Fibroblast of gingiva (primary cell): ENCODE measurements at places on chromosomes 6 and 20.

GRCh38 chr6:117449549-117450439 lies 24.1 kb upstream of the ROS1 start:
- peak; percentile 65 for DNase-seq

DNA sequence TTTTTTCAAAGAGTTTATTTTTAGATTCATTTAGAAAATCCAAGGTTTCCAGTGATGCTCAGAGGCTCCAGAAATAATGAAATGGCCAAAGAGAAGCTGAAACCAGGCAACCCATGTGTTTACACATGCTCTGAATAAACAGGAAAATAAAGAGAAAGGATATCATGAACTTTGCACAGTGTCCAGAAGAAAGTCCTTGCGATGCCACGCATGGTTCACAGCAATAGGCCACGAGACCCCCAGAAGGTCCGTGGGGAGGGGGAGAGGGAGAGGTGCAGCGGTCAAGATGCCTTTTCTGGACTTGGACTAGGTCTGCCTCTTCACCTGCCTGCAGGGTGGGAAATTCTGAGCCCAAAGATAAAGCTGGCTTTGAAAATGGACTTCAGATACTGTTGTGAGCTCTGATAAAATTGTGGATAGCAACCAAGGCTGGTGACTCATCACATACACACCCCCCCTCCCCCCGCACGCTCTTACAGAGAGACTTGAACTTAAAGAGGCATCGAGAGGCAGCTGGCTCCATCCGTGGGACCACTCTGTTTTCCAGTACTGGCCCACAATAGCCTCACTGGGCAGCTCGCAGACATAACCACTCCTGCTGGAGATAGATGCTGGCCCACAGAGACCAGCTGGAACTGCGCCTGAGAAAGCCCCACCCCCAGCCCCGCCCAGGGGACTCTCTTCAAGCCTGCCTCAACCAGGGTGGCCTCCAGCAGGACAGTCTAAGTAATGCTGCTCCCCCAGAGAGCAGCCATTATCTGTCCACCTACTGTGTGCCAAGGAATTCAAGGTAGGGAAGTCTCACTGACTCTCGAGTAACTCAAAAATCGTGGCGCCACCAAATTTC lies 21.2 kb upstream of the NFATC2 start:
- peak; percentile 76 for DNase-seq

DNA sequence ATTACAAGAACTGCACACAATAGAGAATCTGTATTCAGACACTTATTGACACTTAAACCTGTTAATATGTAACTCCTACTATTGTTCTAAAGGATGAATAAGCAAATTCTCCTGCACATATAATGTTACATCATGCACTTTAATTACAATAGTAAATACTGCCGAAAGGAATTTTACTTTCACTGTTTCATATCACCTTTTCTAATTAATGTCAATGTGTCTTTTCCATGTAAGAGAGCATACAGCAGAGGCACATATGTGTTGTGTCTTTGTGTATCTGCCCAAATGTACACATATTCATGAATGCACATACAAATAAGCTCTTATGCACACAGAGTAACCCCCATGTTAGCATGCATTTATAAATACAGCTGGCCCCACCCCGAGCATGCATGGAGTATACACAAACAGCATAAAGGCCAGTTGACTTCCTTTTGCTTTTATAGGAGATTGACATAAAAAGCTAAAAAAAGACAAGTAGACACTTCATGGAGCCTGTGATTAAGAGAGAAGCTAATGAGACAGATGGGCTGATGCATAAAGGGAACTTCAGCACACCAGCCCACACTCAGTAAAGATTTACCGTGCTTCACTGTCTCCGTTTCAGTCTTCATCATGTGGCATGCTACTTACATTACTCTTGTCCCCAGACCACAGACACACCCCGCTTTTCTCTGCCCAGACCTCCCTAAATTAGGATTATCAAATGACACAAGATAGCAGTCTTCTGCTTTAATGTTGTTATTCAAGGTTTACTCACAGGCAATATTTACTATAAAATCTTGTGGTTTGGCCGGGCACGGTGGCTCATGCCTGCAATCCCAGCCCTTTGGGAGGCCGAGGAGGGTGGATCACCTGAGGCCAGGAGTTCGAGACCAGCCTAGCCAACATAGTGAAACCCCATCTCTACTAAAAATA lies 184.6 kb downstream of the ATXN1 start:
- DNase-seq = no peak

DNA sequence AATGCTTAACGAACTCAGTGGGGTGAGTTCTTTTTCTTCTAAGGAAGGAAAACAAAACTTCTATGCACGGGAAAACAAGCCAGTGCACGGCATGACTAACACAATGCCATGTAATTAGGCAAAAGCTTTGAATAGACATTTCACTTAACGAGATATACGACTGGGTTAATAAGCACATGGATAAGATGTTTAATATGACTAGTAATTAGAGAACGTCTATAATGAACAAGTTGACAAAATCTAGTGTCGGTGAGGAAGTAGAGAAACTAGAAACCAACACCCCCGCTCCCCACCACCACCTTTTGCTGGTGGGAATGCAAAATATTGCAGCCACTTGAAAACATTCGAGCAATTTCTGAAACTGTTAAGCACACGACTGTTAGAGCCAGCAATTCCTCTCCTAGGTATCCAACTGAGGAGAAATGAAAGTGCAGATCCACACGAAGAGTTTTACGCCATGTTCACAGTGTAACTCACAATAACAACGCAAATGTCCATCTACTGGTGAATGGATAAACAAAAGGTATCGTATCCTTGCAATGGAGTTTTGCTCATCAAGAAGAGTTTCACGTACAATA lies 644.9 kb upstream of the AGPAT4 start:
- DNase-seq = no peak

DNA sequence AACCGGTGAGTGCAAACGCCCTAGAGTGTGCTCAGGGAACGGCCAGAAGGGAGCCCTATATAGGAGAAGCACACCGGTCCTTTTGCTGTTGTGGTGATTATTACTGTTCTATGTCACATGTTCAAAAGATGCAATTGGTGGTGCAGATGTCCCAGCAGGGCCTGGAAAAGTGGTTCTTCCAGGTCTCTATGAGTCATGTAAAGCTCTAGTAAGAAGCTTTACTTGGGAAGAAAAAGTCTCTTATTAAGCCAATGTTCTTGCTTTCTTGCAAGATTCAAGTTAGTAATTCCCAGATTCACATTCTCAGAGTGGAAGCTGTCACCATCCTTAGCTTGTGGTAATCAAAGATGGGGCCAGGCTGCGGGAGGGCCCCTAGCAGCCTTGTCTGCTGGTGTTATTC lies 23.3 kb downstream of the EDN3 start:
- no peak for DNase-seq

DNA sequence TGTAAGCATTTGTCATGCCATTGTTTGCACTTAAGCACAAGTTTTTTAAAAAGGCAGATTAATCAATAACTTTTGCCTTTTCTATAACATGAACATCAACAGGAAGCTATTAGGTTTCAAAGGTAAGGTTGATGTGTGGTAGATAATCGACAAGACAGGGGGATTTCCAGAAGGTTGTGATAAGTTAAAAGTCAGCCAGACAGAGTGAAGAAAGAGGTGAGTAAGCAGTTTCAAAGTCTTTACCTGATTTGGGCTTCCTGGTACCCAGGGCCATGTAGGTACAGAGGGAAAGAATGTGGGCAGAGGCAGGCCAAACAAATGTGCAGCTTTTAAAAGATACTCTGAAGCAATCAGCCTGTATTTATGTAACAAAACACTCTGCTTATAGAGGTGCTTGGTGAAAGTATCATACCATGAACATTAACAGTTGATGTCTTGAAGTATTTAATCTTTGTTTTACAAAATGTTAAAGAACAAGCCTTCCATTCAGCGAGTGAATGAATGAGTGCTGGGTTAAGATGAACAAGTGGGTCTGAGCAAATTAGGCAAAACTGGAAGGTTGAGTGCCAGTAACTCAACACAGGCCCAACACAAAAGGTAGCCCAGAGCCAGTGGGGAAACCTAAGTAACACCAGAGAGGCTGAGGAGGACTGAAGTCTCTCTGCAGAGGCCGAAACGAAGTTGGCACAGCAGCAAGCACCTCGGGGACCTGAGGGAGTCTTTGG lies 60.2 kb downstream of the LRRC1 start:
- DNase-seq = no peak

GRCh38 chr20:14959506-14960475 lies 622.4 kb upstream of the FLRT3 start:
- no peak for DNase-seq

GRCh38 chr6:4941782-4942672 lies 61.8 kb downstream of the RPP40 start:
- peak; percentile 91 for DNase-seq

DNA sequence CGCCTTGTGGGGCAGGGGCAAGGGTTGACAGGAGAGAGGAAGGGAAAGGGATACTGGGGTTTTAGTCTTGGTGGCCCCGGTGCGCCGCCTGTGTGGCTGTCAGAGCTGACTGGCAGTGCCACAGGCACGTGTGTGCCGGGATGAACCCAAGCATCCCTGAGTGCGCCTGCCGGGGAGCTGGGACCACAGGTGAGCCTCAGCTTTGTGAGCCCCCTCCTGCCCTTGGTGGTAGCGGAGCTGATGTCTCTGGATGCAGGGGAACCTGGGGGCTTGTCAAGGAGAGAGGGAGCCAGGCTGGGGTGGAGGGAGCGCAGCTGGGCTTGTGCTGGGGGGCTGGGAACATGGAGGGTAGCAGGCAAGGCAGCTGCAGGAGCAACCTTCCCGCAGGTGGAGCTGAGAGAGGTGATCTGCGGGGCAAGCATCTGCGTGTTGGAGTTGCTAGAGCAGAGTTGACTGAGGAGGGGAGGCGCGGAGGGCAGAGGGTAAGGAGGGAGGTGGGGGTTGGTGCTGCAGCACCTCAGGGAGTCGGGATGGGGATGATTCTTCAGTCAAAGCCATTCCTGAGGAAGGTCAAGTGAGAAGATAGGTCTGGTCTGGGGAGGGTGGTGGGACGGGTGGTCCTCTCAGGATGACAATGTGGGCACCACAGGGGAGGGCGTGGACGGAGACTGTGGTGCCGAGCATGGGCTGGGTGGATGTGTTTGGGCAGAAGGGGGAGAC lies 28.1 kb downstream of the PYGB start:
- no peak for DNase-seq

DNA sequence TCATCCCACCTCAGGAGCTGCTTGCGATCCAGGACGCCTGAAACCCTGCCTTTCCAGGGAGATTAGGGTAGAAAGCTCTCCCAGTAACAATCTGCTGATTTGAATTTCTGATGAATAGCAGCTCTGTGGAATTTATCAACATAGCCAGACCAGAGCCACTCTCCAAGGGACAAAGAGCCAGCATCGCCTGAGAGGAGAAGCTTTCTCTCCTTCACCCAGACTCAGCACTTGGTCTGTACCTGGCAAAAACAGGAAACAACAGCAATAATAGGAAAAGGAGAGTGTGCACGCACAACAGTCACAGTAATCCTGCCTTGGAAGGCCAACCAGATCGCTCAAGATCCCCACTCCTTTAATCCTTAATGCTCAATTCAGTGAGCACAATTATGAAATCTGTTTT lies 22.3 kb upstream of the ROS1 start:
- DNase-seq = no peak

GRCh38 chr6:125537090-125537489 lies 212.3 kb upstream of the HEY2 start:
- DNase-seq = no peak

DNA sequence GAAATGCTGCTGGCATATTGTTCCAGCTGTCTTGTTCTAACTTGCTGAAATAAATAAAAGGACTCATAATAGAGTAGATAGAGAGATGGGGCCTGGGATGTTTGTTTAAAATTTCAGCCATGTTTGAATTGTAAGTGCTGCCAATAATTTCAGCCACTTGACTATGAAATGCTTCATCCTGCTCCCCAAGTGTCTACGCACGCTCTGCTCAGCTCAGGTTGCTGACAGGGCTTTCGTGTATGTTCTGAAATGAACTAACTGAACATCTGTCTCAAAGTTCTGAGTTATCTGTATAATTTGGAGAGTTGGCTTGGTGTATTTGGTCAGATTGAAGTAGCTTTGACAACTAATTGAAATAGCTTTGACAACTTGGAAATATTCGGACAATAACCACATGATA lies 387.8 kb downstream of the BMP2 start:
- DNase-seq = no peak

- DNase-seq = no peak
Observed at GRCh38 chr20:3797226-3797545, 1.1 kb downstream of the CDC25B start.

DNA sequence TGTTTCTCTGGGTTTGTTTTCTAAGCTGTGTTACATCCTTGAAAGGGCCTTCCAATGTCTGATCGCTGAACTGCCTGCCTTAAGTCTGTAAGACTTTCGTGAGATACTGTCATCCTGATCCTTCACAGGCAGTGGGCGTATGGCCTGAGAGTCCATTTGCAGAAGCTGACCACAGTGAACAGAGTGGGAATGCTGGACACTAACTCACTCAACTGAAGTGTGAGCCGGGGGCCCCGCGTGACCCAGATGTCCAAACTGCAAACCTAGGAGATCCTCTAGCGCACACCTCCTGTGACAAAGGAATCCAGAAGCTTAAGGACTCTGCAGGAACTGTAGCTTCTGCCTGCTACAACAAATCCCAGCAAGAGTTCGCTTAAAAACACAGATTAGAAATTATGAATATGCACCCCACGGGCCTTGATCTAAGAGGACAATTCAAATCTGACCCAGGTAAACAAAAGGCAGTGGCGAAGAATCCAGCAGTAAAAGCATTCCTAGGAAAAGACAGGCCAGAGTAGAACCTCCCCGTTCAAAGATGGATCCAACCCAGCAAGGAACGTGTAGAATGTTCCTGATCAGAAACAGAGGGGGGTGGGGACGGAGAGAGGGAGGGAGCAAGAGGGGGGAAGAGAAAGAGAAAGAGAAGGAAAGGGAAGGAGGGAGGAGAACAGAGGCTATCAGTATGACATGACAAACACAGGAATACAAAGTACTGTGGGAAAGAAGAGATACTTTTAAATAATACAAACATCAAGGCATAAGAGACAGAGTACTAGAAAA lies 135.0 kb upstream of the AFDN start:
- DNase-seq = no peak

GRCh38 chr6:43488667-43489276 lies 11.4 kb downstream of the TJAP1 start:
- DNase-seq = no peak

DNA sequence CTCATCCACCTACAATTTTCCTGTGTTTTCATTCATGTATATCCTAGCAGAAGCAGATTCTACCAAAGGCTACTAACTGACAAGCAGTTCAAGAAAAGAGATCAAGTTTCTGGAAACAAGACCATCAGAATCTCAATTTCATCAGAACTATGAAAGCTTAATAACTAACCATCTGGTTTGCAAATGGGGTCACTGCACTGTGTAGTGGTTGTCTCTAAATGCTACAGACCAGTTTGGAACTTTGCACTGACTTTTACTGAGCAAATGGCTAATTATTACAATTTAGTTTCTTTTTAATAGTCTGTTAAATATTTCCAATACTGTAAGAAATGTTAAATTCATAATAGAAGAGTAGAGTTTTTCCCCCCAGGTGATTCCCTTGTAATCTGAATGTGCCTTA lies 64.5 kb downstream of the REPS1 start:
- no peak for DNase-seq

DNA sequence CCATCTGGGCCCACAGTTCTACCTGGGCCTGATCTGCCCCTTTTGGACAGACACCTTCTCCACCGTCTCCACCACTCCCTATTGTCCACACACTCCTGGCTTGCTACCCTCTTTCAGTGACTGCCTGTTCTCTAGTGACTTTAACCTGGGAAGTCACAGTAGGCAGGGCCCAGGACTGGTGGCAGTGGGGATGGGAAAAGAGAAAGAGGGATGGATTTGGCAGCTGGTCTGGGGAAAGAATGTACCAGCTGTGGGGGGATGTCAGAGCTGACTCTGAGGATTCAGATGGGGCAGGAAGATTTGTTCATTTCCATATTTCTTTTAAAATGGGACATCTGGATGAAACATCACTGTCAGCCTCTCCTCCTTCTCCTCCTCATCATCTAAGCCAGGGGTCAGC lies 85.5 kb downstream of the SULF2 start:
- no peak for DNase-seq
